ENCODE measurements at places on chromosomes 16 and 17.

- DNase-seq: no peak
Measured at GRCh38 chr17:36944553-36944952, 4.2 kb upstream of the AATF start.

DNA sequence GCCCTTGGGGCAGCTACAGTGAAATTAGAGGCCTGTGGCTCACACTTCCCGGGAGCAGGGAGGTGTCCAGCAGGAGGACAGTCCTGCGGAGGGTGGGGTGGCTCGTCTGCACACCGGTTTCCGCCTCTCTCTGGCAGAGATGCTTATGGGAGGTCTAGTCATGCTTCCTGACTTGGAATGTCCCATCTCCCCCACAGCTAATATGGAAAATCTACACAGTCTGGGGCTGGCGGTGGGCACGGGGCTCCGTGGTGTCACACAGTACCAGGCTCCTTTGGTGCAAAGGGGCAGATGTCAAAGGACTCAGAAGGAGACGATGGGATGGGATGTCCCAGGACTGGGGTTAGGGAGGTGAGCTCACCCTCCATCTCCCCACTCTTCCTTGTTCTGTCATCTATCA, 44.1 kb upstream of the DOC2B start:
- no peak for DNase-seq

- DNase-seq: peak; percentile 68
Measured at GRCh38 chr16:22189473-22190080, 16.5 kb upstream of the EEF2K start.

- peak; percentile 3 for DNase-seq
Measured at GRCh38 chr17:33981711-33982601, 273.1 kb upstream of the CCL2 start.

- DNase-seq: no peak
Measured at GRCh38 chr17:35218915-35219314, 24.0 kb upstream of the SLFN5 start.

DNA sequence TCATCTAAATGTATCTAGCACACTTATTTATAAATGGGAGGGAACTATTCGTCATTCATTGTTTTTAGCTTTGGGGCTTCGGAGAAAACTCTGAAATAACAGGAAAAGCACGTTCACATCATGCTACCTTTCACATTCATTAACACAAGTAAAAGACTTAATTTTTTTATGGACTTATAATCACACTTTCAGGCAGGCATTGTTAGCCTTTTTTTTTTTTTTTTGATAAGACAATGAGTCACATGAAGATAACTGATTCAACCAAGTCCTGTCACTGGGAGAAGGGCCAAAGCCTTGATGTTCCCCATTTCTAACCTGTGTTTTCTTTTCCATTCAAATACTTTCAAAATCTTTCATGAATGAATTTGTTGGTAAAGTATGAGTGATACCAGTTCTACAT, 631.3 kb upstream of the CA10 start:
- no peak for DNase-seq

DNA sequence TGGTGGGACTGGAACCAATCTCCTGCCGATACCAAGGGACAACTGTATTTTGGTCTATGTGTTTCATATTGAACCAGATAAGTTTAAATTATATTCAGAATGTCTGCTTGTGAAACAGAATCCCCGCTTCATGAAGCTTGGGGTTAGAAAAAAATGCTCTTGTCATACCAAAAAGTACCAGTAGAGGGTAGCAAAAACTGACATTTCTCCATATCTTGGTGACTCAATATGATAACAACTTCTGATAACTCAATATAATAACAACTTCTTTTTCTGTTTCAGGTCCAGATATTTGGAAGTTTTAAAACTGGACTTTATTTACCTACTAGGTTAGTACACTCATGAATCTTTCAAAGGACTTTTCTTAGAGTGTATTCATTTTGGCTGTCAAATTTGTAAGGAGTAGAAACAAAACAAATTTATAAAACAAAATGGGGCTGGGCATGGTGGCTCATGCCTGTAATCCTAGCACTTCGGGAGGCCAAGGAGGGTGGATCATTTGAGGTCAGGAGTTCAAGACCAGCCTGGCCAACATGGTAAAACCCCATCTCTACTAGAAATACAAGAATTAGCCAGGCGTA, 52.3 kb upstream of the ADCY7 start:
- peak; percentile 81 for DNase-seq

GRCh38 chr17:7352503-7352889, 534 bp downstream of the KCTD11 start:
- no peak for DNase-seq

DNA sequence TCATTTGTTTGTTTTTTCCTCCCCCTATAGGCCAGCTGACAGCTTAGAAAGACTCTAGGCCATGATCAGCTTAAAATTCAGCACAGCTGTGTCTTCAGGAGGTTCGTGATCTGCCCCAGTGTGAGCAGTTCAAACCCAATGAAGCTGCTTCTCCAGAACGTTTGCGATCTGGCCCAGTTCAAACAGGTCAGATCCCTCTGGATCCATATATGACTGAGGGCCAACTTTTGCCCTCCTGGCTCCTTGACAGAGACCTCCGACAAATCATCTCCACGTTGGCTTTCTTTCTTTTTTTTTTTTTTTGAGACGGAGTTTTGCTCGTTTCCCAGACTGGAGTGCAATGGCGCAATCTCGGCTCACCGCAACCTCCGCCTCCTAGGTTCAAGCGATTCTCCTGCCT, 50.2 kb upstream of the ATF7IP2 start:
- no peak for DNase-seq

GRCh38 chr17:41478237-41478636, 2.7 kb downstream of the KRT35 start:
- no peak for DNase-seq

GRCh38 chr17:62895320-62896301, 70.4 kb upstream of the TANC2 start:
- no peak for DNase-seq

DNA sequence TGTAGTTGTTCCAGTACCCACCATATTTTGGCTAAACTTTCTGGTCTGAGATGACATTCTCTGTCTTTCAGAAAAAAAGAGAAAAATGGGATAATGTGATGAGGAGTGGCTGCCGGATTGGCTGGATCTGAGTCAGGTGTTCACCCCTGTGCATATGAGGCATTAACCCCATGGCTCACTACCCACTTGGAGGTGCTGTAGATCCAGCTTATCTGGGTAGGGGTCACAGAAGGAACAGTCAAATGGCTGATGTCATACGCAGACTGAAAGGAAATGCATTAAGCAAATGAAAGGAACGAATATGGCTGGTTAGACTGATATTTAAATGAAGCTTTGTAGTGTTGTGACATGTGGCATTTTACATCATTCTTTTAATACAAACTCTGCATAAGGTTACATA, 17.3 kb downstream of the MAP2K6 start:
- DNase-seq: no peak

DNA sequence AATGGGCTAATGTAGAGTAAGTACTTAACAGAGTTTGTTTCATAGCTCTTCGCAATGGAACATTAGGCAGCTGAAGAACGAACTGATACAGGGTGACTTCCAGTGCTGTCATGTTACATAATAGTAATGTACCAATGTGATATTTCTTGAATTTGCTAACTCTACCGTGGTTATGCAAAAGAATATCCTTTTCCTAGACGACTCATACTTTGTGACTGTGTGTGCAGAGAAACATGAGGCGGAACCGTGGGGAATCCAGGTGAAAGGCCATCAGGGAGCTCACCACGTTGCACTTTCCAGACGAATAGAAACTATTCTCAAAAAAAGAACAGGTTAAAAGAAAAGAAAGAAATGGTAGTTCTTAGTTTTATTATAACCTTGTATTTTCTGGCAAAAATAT, 13.2 kb downstream of the NOB1 start:
- DNase-seq: no peak

DNA sequence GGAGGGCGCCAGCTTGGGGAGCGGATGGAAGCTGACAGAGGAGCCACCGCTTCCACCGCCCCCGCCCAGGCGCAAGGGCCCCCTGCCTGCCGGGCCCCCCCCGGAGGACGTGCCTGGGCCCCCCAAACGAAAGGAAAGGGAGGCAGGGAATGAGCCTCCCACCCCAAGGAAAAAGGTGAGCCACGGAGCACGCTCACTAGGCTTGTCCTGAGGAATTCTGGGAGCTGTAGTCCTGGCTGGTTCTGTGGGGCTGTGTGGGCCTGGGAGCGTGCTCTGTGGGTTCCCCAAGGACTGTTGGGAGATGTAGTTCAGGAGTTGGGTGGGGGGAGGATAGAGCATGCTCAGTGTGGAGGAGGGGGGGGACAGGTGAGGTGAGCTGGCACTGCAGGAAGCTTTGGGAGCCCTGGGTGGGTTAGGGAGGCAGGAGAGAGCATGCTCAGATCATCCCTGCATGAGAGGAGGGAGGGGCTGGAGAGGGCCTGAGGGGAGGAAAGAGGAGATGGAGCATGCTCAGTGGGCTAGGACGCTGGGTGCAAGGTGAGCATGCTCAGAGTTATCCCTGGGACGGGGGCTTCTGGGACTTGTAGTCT, 4.5 kb downstream of the FBXL19 start:
- DNase-seq: peak; percentile 49

DNA sequence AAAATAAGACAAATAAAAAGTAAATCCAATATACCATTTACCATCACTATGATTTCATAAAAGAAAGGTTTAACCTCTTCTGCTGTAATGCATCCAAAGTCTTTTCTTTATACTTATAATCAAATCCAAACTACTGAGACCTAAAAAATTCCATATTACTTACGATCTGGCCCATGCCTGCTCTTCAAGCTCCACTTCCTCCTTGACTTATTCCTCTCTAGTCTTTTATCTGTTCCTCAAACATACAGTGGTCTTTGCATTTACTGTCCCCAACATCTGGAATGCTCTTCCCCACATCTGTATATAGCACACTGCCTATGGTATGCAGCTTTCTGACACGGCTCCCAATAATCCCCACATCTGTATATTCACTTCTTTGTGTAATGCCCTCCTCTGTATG, 33.8 kb downstream of the PCTP start:
- DNase-seq: peak; percentile 49

DNA sequence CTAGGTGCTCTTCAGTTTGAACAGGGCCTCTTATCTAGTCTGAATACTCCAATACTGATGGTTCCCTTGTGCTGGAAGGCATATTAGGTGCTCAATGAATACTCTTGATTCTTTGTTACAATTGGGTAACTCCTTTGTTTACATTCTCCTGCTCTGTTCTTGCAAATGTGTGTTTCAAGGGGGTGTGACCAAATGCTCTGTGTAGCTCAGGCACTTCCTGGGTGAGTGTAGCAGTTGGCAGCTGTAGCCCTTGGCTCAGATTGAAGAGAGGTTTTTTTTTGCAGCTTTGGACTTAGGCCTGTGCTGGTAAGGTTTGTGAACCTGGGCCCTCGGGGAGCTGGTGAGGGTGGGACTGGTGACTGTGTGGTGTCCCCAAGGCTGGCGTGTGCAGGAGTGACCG, 20.2 kb downstream of the TBCD start:
- no peak for DNase-seq

- DNase-seq: no peak
Measured at GRCh38 chr17:66381701-66382362, 79.4 kb downstream of the PRKCA start.

GRCh38 chr17:3804503-3804931, 3.5 kb upstream of the ITGAE start:
- no peak for DNase-seq

- DNase-seq: peak; percentile 88
Measured at GRCh38 chr16:90008708-90009145, 10.5 kb downstream of the DBNDD1 start.

DNA sequence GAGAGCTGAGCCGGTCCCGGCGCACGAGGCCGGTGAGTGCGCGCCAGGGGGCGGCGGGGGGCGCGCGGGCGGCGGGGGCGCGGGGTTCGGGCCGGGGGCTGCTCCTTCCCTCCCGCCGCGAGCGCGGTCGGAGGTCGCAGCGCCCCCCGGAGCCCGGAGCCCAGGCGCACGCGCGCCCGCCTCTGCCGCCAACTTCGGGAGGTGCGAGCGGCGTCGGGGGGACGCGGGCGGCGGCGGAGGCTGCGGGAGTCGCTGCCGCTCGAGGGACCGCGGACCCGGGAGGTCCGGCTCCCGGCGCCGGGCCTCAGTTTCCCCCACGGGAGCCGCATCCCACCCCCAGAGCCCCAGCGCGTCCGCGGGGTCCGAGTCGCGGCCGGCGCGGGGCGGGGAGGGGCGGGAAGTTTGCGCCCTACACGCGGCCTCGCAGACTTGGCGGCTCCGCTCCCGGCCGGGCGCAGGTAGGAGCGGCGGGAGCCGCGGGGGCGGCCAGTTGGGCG, at the start of gene PRR35:
Gene PRR35 (plus strand): TSS at position 191 of the 497 bp plus-strand sequence. CDS start 2,901 bp downstream, outside the sequence.
- no peak for DNase-seq

GRCh38 chr16:77157346-77158058, 33.5 kb upstream of the MON1B start:
- no peak for DNase-seq

GRCh38 chr16:86708431-86708830, 130.1 kb downstream of the FOXL1 start:
- no peak for DNase-seq

DNA sequence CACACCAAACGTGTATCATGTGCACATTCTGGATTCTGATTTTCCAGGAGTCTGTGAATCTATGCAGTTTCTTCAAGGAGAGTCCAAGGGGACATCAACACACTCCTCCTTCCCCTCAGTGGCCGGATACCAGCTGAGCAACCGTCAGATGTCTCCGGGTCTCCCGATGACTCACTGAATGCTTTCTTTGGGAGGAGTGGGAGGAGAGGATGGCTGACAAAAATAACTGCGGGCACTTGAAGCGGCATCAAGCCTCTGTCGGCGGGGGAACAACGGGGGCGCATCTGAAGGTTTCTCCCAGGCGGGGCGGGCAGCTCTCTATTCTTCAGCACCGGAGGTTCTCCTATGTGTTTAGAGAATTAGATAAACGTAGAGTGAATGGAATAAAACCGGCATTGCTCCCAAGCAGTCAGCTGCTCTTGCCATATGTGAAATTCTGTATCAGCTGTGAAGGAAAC, 24.6 kb upstream of the LRRC75A start:
- DNase-seq: peak; percentile 70

DNA sequence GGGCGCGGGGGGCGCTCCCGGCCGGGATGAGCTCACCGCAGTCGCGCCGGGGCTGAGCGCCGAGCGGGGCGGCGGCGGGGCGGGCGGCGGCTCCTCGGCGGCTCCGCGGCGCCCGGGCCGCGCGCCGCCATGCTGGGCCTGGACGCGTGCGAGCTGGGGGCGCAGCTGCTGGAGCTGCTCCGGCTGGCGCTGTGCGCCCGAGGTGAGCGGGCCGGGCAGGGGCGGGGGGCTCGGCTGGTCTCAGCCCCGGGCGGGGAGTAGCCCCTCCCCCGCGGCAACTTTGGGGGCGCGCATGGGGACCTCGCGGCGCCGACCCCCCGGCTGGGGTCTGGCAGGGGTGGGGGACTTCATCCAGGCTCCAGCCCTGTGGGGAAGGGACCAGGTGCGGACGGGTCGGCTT, at the start of gene ARHGDIG:
Gene ARHGDIG (plus strand): TSS at position 40 of the 400 bp plus-strand sequence. CDS start 90 bp downstream, at position 130.
- DNase-seq: no peak

DNA sequence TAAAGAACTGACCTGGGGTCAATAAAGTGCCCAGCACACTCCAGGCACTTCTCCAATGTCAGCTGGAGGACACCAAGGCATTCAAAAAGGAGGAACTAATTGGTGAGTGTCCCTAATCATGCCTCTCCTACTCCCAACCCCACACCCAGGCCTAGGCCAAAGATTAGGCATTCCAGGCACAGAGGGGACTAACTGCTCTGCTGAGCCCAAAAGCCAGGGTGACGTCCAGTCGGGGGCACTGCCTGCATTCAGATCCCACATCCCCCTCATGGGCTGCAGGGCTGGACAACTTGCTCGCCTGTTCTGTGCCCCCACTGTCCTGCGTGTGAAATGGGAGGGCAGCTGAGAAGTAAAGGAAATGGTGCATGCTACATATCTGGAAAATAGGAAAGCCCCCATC, 115.4 kb downstream of the DYNLRB2 start:
- DNase-seq: no peak

- DNase-seq: no peak
Measured at GRCh38 chr17:9170853-9171252, 149.5 kb downstream of the NTN1 start.

- no peak for DNase-seq
Measured at GRCh38 chr17:2798678-2799077, 2.4 kb downstream of the RAP1GAP2 start.

Data from KBM-7 (cell line).